ENCODE measurements at places on chromosomes 13 and 19.

DNA sequence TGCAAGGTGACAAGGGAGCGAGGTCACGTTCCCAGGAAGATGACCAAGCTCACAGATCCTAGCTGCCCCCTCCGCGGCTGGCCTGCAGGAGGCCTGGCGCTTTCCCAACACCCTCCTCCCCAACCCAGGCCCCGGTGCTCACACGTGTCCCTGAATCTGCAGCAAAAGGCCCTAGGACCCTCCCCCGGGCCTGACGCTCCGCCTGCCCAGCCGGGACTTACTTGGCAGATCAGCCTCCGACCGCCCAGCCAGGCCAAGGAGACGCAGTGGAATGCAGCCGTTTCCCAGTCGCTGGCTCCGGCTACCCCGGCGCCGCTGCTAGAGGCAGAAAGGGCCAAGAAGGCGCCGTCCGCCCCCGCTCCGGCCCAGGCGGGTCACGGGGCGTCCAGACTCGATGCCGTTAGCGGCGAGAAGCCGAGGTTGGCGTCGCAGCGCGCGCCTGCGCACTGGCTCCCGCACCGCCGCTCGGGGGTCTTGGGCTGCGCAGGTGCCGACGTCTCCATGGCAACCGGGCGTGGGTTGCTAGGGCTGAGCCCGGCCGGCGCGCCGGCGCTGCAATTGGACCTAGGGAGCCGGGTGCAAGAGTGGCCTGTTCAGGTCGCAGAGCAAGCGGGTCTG is at the start of gene PNMA8A:
PNMA8A (minus strand) TSS at position 448 of the 618 bp plus-strand sequence. CDS start 528 bp downstream, outside the sequence.
- no peak for DNase-seq

- DNase-seq: no peak
Observed at GRCh38 chr19:7606289-7606688, 10.6 kb downstream of the CAMSAP3 start.

GRCh38 chr19:954672-955494 is 29.0 kb downstream of the ARID3A start:
- DNase-seq: no peak

GRCh38 chr13:36432106-36432544 is at the start of gene CCNA1:
Gene CCNA1, plus strand, starts transcription at chr13:36432495. Its CDS starts 562 bp downstream, at chr13:36433057.
- DNase-seq: no peak

DNA sequence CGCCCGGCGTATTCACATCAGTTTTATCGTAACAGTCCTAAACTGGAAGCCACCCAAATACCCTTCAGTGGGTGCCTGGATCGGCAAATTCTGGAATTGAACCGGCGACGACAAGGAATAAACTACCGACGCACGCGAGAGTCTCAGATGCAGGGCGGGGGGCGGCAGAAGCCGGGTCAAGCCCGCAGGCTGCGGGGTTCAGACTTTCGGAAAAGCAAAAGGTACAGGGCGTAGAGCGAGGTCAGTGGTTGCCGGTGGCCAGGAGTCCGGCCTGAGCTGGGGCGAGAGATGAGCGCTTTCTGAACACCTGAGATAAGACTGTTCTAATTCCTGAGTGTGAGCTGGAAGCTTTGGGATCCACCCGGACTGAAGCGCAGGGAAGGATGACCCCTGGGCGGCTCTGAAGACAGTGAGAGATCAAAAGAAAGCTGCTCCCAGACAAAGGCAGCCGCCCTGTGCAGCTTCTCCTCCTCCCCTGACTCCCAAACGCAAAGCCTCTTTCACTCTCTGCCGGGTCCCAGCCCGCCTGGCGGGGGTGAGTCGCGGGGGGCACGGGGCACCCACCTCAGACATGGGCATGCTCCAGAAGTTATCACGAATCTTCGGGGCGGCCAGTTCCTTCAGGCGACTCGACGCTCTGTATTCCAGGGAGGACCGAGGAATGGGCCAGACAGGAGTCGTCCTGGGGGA is 26.2 kb upstream of the MIER2 start:
- DNase-seq: no peak

DNA sequence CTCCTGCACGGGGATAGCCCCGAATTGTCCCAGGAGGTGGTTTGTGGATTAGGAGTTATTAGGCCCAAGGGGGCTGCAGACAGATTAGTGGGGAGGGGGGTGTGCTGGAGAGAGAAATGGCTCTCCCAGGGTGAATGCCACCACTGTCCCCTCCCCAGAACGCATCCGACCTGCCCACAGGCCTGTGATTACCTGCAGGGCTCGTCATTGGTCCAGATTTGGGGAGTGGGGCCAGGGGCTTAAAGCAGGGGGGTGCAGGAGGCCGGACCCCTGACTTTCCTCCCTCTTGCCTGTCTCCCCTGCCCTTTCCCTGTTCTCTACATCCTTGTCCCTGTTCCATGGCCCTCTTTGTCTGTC is 1.2 kb downstream of the NRTN start:
- DNase-seq: no peak

GRCh38 chr19:52778811-52779210 is 7.8 kb downstream of the ZNF600 start:
- DNase-seq: peak; percentile 58

GRCh38 chr13:33139184-33139583 is 123.0 kb downstream of the KL start:
- DNase-seq: no peak

GRCh38 chr13:111139452-111139851 is 24.3 kb downstream of the ARHGEF7 start:
- DNase-seq: no peak

GRCh38 chr13:113153810-113154748 is 4.4 kb upstream of the PROZ start:
- peak; percentile 76 for DNase-seq

GRCh38 chr19:31334101-31334848 is 15.0 kb downstream of the TSHZ3 start:
- no peak for DNase-seq

GRCh38 chr13:58806401-58806800 is 1174.9 kb downstream of the PCDH17 start:
- DNase-seq: no peak

GRCh38 chr13:54241719-54242118 is 1213.1 kb downstream of the OLFM4 start:
- DNase-seq: no peak

GRCh38 chr13:106089261-106089980 is 446.0 kb downstream of the EFNB2 start:
- no peak for DNase-seq

- no peak for DNase-seq
Observed at GRCh38 chr13:102277286-102277685, 124.6 kb downstream of the FGF14 start.

DNA sequence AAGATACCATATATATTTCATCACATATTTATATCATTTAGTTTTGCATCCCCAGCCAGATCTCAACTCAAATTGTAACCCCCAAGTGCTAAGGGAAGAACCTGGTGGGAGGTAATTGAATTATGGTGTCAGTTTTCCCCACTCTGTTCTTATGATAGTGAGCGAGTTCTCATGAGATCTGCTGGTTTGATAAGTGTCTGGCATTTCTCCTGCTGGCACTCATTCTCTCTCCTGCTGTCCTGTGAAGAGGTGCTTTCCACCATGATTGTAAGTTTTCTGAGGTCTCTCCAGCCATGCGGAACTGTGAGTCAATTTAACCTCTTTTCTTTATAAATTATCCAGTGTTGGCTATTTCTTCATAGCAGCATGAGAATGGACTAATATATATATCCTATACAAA is 462.5 kb upstream of the SLITRK5 start:
- no peak for DNase-seq

DNA sequence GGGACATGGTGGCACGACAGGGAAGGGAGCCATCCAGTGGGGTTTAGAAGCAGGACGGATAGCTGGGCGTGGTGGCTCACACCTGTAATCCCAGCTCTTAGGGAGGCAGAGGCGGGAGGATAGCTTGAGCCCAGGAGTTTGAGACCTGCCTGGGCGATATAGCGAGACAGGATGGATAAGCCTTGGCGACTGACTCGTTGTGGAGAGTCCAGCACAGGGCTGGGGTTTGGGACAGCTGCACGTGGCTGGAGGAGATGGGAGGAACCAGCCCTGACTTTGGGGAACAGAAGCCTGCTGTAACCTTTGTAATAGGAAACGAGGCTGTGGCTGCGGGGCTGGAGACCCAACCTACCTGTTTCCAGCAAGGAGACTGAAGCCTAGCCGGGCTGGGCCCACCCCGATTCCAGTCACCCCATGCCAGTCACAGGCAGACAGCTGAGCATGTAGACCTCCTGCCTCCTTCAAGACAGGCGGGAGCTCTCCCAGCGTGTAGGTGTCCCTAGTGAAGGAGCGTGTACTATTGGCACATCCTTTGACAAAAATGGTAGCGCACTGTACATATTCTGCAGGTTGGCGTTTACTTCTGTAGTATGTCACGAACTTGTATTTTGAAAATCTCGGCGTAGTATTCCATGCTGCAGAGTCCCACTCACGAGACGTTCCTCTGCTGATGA is 8.0 kb downstream of the LENG1 start:
- no peak for DNase-seq
